MCF 10A (cell line): ENCODE measurements at places on chromosomes 12 and 14. TPM values are rescaled to one million over a fixed set of nuclear protein-coding genes. Genes with fewer than 3 reads are reported as not detected.

Gene GLT8D2
- total RNA-seq = 0.79 and 2.0 TPM in 2 replicates

Gene PTGER2
- total RNA-seq = 0.12 TPM in 2 replicates

Gene CRACR2A
- total RNA-seq = not detected in 2 replicates

Gene PPP4R4
- 0.66 and 0.91 TPM in 2 replicates for total RNA-seq

Gene TTC8
- total RNA-seq = 20.9 and 23.9 TPM in 2 replicates

Gene SNW1
- 113 and 122 TPM in 2 replicates for total RNA-seq

Gene CCDC91
- total RNA-seq = 35.9 and 38.6 TPM in 2 replicates

Gene NAV3
- total RNA-seq = 7.1 and 8.4 TPM in 2 replicates

Gene IFNG-AS1
- total RNA-seq = not detected in 2 replicates

Gene FLRT2
- total RNA-seq = 153 and 204 TPM in 2 replicates

Gene TESPA1
- not detected in 2 replicates for total RNA-seq

Gene ALDH2
- total RNA-seq = 0.54 TPM in 1 of 2 replicates, not detected in the other

Gene OAS2
- total RNA-seq = 0.33 and 0.71 TPM in 2 replicates

Gene KRT80
- total RNA-seq = 27.4 and 52.3 TPM in 2 replicates

Gene EAPP
- total RNA-seq = 31.5 and 38.9 TPM in 2 replicates

Gene ZDHHC22
- not detected in 2 replicates for total RNA-seq

Gene KRT72
- not detected in 2 replicates for total RNA-seq

Gene PMCH
- not detected in 2 replicates for total RNA-seq

Gene RIPK3
- not detected in 2 replicates for total RNA-seq

Gene PTMS
- total RNA-seq = 242 and 284 TPM in 2 replicates

Gene MAP1LC3B2
- total RNA-seq = 3.4 and 5.1 TPM in 2 replicates

Gene METTL17
- 62.4 and 70.2 TPM in 2 replicates for total RNA-seq

Gene TSPAN11
- total RNA-seq = not detected in 2 replicates

Gene JPH4
- not detected in 2 replicates for total RNA-seq

Gene SERPINA9
- not detected in 2 replicates for total RNA-seq

Gene DBX2
- not detected in 2 replicates for total RNA-seq

Gene DEPDC4
- 0.52 and 1.4 TPM in 2 replicates for total RNA-seq

Gene CLEC4D
- not detected in 2 replicates for total RNA-seq

Gene ZNF891
- 1.6 and 1.9 TPM in 2 replicates for total RNA-seq

Gene TBC1D30
- total RNA-seq = 7.9 and 9.4 TPM in 2 replicates

Gene TMEM229B
- total RNA-seq = 0.17 and 0.37 TPM in 2 replicates

Gene ANKRD9
- 8.4 and 10.2 TPM in 2 replicates for total RNA-seq

Gene NOVA1
- not detected in 2 replicates for total RNA-seq

Gene NUP37
- 21.5 and 32.3 TPM in 2 replicates for total RNA-seq

Gene POTEM
- not detected in 2 replicates for total RNA-seq

Gene B4GALNT3
- total RNA-seq = 0.68 and 0.76 TPM in 2 replicates

Gene TAS2R30
- 1.9 and 2.1 TPM in 2 replicates for total RNA-seq

Gene CPSF2
- total RNA-seq = 116 and 121 TPM in 2 replicates

Gene CCND2
- 62.2 and 70.9 TPM in 2 replicates for total RNA-seq

Gene BBOF1
- total RNA-seq = 2.0 and 4.2 TPM in 2 replicates

Gene APOF
- not detected in 2 replicates for total RNA-seq

Gene TEX22
- total RNA-seq = 4.1 and 6.2 TPM in 2 replicates
